Retina (tissue), 1 donor: ENCODE measurements at places on chromosomes 6 and 20.

- no peak for DNase-seq
Observed at GRCh38 chr6:53244399-53244931, 95.8 kb upstream of the GCM1 start.

GRCh38 chr6:167860550-167861226 is 34.0 kb downstream of the AFDN start:
- DNase-seq = no peak

GRCh38 chr6:56691814-56692213 is 49.1 kb upstream of the DST start:
- DNase-seq = no peak

- no peak for DNase-seq
Observed at GRCh38 chr6:75299801-75300530, 15.4 kb upstream of the TMEM30A start.

DNA sequence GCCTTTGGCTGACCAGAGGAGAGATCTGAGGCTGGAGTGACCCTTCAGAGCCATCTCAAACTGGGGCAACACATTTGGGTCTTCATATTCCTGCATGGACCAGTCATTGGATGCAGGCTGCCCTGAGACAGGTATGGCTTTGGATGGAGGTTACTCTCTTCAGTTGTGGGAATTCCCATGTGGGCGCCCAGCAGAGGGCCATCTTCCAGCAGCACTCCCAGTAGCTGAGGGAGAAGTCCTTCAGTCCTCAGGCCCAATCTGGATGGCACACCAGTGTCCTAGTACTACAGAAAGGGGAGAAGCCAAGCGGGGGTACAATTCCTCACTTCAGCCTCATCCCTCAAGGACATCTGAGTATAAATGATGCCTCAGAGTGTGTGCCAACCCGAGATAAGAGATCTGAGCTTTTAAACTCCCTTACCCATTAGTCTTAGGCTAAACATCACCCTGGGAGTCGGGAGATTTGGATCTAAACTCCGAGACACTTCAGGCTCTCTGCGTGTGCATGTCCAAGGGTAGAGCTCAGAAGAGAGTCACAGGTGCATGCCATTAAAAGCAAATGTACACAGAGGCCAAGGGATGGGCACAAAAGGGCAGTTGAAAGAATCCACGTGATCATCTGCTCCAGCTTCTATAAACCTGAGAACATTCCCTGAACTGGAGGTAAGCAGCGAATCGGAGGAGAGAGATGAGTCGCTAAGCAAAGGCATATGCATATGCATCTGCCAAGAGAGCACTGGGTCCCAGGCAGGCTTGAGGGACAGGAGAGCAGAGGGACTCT is 204.6 kb downstream of the CD83 start:
- DNase-seq = no peak

- DNase-seq = no peak
Observed at GRCh38 chr20:24275946-24276705, 193.3 kb upstream of the SYNDIG1 start.

- DNase-seq = no peak
Observed at GRCh38 chr6:50257322-50257721, 207.6 kb upstream of the DEFB112 start.

- no peak for DNase-seq
Observed at GRCh38 chr6:143361536-143362191, 88.8 kb downstream of the ADAT2 start.

GRCh38 chr6:159529934-159530333 is 163.1 kb downstream of the SOD2 start:
- DNase-seq = no peak

DNA sequence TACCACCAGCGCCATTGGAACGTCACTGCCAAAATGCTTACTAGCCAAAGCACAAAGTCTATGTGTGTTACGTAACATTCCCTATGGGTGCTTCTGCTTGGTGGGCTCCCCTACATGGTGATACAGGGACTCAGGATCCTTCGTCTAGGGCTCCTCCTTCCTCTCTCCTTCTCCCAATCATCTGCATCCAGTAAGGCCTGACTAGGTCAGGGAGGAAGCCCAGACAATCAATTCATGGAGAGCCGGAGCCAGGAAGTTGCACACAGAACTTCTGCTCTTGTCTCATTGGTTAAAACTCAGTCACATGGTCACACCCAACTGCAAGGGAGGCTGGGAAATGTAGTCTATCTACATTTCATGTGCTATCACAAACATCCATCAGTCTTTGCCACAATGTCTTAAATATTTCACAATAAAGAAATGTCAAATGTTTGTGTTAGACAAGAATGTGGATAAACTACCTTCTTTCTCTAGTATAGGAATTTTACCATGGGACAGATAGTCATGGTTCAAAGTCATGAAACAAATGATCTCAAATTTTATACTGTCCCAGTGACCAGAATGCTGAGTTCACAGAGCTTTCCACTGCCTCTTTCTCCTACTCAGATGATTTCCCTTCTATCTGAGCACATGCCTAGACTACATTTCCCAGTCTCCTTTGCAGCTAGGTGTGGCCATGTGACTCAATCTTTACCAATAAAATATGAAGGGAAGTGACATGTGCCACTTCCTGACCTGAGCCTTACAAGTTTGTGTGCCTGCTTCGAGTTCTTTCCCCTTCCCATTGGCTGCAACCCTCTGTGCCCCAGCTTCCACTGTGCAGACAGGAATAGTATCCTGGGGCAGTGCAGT is 9.3 kb upstream of the KCNK15 start:
- DNase-seq = peak; percentile 53

DNA sequence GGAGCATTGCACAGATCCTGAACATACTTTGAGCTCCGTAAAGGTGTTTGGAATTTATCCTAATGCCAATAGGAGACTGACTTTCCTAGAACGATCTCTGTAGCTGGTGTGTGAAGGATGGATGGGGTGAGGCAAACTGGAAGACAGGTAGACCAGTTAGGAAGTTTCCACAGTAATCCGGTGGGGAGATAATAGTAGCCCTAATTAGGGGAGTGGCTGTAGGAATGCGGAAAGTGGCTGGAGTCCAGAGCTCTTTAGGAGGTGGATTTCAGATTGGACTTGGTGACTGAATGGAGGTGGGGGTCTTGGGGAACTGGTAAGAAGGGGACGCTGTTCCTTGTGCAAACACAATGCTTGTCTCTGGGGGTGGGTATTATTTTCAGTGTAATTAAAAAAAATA is 146.3 kb downstream of the SOX4 start:
- no peak for DNase-seq

GRCh38 chr6:4970739-4971395 is 33.0 kb downstream of the RPP40 start:
- DNase-seq = no peak

DNA sequence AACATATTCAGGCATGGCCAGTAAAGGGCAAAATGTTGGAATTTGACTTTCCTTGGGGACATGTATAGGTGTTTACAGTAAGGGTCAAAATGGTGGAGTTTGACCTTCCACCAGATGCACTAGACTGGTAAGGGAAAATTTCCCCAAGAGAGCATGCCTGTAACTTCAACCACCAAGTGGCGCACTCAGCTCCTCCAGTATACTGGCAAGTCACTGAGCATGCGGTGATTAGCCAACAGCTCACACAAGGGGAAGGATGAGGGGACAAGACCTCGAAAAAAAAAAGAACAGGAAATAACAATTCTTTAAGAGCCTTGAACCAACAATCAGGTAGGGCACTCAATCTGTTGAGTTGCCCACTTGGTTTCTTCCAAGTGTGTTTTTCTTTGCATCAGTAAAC is 140.9 kb downstream of the EYS start:
- no peak for DNase-seq

DNA sequence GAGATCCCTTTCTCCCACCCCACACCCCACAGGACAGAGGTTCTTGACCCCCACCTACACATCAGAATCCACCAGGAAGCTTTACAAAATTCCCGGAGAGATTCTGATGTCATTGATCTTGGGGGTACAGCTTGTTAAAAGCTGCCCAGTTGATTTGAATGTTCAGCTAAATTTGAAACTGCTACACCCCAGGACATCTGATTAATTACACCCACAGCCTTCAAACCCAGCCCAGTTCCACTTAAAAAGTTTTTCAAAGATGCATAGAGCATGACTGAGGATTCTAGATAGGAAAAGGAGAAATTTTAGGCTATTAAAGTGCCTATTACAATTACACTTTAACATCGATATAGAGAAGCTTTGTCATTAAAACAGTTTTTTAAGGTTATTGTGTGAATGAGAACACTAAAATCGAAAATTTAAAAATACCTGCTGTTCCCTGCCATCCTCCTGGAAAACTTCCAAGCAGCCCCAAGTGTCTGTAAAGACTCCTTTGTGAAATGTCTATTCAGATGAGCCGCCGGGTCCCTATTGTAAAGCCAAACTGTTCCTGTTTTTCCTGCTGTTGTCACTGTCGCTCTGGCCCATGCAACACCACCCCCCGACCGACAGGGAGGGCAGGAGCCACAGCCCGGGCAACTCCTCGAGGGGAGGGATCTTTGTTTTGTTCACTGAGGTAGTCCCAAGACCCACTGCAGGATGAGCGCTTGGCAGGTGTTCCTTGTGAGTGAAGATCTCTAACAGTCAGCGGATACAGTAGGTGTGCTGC is 132.5 kb upstream of the PHACTR3 start:
- no peak for DNase-seq

- no peak for DNase-seq
Observed at GRCh38 chr6:123994168-123994567, 190.5 kb downstream of the NKAIN2 start.

GRCh38 chr6:138372711-138373463 is 4.8 kb upstream of the SMIM28 start:
- no peak for DNase-seq

GRCh38 chr20:54151075-54151439 is 22.7 kb downstream of the CYP24A1 start:
- no peak for DNase-seq

GRCh38 chr20:15836634-15837033 is 736.6 kb downstream of the KIF16B start:
- DNase-seq = no peak

DNA sequence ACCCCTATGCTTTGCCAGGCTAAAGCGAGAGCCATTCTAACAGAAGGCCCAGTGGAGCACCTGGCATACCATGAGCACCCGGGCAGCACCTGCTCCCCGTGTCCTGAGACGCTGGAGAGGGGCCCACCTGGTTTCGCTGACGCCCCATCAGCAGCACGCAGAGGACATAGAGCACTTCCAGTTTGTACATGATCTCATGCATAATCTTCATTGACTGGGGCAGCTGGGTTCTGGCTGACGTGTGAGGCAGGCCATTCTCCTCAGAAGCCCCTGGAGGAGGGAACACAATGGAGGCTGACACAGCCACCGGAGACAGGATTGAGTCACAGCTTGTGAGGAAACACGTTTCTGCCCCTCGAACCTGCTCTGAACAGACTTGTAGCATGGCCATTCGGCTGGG is 65.4 kb downstream of the MYH7B start:
- no peak for DNase-seq

GRCh38 chr20:51176876-51177275 is 154.0 kb upstream of the KCNG1 start:
- no peak for DNase-seq

- DNase-seq = no peak
Observed at GRCh38 chr6:89506716-89507617, 74.0 kb downstream of the ANKRD6 start.

DNA sequence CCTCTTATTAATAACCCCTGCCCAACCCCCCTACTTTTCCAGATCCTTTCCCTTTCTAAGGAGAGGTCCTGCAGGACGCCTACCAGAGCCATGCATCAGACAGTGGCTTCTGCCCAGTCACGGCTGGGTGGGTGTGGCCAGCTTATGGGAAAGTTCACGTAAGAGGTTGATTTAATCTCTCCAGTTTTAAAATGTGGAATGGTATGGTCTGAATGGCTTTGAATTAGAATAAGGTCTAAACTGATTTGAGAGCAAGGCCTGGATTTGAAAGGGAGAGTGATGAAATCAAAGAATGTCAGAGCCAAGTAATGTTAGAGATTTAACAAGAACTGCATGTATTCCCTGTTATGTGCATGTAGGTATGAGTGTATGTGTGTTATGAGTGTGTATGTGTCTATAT is 275.7 kb downstream of the PAX1 start:
- DNase-seq = no peak

DNA sequence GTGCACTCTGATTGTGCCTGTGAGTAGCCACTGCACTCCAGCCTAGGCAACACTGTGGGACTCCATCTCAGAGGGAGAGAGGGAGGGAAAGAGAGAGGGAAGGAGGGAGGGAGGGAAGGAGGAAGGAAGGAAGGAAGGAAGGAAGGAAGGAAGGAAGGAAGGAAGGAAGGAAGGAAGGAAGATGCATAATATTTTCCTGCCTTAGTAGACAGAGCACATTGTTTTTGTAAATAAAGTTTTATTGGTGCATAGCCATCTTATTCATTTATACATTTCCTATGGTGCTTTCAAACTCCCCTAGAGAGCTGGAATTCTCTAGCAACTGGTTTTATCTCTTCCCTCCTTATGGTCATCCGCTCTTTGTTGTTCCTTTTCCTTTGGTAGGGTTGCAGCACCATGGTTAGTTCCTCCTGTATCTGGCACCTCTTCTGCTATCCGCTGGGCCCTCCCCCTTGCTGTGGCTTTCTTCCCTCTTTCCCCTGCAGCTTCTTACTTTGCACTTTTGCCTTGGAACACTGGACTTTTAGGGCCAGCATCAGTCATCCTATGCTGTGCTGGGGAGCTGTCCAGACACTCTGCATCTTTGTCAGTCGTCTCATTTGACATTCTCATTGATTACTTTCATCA is 20.2 kb downstream of the GPR6 start:
- no peak for DNase-seq

- no peak for DNase-seq
Observed at GRCh38 chr20:43294031-43294430, 104.3 kb upstream of the PTPRT start.

- DNase-seq = peak; percentile 34
Observed at GRCh38 chr20:49887251-49888211, 27.8 kb downstream of the SPATA2 start.

GRCh38 chr6:132695773-132696172 is 18.1 kb downstream of the VNN1 start:
- no peak for DNase-seq

- no peak for DNase-seq
Observed at GRCh38 chr6:34090935-34091334, 55.0 kb downstream of the GRM4 start.

DNA sequence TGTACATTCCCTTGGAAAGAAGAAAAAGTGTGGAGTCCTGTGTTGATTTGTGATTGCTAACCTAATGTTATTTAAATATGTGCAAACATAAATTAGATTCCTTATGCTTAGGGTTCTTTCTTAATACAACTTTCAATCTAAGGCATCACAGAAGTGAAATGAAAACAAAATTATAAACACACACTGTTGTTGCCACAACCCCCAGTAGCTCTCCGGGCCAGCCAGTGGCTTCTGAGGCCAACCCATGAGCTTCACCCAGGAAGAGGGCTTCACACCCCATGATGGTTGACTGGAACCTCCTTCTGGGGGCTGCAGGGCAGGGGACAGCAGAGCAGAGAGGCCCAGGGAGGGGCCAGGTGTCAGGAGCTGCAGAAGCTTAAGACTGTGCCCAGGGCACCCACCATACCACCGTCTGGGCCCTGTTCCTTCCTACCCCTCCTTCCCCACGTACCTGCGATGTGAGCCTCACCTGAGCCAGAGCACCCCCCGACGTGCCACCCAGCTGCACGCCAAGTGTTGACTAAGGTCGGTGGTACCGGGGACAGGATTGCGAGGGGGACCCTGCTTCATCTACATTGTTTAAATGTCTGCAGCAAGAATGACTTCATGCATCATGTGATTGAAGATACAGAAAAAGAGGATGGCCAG is 110.5 kb downstream of the FAM120B start:
- DNase-seq = no peak
